Glutamatergic neuron (in vitro differentiated cells): ENCODE measurements at places on chromosomes 12 and 14.

- no peak for DNase-seq
Observed at GRCh38 chr12:50246873-50247612, 36.3 kb downstream of the LIMA1 start.

DNA sequence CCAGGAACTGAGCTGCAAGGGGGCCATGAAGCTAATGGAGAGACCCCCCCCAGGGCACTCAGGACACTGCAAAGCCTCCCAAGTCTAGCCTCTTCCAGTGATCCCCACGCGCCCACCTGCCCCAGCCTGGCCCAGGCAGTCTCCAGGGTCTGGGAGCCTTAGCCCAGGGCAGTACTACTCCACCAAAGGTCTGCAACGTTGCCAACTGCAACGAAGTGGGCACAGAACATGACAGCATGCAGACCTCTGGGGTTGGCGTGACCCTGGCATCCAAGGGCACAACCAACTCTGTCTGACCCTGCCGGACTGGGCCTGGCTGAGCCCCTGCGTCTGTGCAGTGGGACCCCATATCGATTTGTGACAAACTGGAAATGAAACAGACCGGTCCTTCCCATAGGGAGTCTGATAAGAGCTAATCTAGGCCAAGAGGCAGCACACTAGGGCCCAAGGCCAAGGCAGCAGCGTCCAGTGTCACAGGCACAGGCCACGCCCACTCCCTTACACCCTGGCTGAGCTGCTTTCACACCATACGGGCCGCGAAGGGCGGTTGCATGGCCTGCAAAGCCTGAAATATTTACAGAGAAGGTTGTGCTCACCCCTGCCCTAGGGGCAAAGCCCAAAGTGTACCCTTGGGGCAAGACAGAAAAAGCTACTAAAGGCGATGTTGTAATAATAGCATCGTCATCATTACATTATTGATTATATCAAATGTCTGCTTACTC lies 76.7 kb downstream of the NCOR2 start:
- peak; percentile 53 for DNase-seq

DNA sequence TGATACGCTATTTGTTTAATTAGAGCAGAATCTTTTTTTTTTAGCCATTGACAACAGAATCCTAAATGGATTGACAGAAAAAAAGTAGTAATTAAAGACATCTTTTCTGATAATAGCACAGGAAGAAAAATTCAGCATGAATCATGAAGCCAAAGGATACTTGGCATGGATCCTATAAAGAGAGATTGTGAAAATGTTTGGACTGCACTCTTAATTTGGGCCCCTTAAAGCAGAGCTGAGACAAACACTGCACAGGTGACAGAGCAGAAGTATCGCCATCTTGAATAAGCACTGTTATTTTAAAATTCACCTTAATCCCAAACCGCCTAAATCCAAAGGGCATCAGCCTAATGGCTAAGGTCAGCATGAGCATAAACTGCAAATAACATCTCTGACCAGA lies 48.8 kb upstream of the SEL1L start:
- DNase-seq, result no peak

- DNase-seq, result no peak
Observed at GRCh38 chr14:55832974-55833373, 253.0 kb downstream of the KTN1 start.

DNA sequence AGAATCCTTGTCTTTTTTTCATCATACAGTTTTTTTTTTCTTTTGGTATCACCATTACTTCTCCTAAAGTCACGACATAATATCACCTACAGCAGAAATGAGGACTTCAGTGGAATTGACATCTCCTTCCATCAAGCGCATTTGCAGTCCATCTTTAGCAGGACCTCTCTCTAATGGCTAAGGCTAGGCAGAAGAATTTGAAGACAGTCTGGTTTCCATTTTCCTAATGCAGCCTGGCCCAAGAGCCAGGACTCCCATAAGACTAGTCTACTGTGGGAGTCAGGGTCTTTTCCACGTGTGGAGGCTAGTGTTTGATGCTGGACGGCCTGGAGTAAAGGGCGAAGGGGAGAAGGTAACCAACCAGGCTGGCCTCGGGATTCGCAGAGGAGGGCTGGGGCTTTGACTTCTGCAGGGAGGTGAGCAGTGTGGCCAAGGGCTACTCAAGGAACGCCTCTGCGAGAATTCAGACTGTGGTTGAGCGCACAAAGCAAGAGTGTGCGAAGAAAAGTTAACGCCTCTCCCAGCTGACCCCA lies 769 bp upstream of the ZNF740 start:
- DNase-seq, result peak; percentile 42

GRCh38 chr12:70788774-70789173 lies 131.8 kb downstream of the PTPRR start:
- DNase-seq, result no peak

DNA sequence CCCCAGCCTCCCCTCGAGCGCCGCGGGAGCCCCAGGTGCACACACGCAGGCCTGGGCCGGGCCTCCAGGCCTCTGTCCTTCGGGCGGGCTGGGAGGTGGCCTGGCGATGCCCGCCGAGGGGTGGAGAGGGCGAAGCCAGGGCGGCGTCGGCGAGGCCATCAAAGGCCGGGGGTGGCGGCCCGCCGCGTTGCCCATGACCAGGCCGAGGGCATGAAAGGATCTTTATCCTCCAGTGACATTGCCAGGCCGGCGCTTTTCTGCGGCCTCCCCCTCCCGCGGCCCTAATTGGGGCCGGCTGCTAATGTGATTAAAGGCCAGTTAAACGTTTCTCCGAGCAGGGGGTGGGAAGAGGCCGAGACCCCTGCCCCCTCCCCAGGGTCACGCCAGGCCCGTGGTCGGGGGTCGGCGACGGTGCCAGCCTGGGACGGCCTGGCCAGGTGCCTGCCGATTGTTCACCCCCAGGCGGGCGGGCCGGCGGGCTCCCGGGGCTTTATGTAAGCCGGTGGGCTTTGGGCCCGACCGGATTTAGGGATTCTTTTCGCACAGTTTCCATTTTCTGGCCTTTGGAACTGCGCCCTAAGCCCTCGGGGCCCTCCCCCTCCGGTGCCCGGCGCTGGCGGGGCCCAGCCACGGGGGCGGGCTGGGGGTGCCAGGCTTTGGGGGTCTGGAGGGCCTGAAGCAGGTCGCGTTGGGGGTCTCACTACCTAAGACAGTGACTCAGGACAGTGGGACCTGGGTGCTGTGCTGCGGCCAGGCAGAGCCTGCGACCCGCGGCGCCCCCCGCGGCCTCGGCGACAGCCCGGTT lies 103.2 kb upstream of the DIO3 start:
- no peak for DNase-seq

GRCh38 chr14:73958591-73958990 lies 8.5 kb downstream of the COQ6 start:
- no peak for DNase-seq

GRCh38 chr12:90773491-90773890 lies 181.5 kb downstream of the CCER1 start:
- no peak for DNase-seq
